ENCODE measurements at places on chromosomes 7 and 10.

- no peak for DNase-seq
Observed at GRCh38 chr7:112129655-112130323, 76.4 kb downstream of the DOCK4 start.

- no peak for DNase-seq
Observed at GRCh38 chr7:7742223-7742622, 23.8 kb upstream of the RPA3 start.

DNA sequence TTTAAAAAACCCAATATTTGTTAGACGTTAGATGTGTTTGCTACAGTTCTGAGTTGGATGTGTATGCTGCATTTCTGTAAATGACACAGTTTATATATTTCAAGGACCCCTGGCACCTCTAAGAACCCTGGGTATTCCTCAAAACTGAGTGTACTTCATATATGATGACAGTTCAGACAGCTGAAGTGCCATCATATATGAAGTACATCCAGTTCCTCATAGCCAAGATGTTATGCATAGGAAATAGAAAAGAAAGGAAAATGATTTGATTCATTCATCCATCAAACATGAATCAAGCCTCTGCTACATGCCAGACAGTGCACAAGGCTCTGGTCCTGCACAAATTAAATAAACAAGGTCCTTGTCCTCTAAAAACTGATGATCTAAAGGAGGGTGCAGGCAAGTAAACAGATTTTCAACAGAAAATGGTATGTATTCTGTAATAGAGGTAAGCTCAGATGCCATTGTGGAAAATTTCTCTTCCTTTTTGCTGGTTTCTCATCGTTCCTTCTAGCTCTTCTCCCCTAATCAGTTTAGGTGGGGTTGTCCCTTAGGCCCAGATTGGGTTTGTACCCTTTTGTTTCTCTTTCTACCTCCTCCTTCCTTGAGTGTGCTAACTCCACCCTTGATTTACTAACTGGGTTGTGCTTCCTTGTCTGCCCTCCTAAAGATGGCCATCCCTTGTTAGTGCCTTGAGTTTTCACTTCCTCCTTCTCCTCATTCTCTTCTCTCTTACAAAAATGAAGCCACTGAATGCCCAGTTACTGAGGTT lies 25.3 kb upstream of the SMIM30 start:
- no peak for DNase-seq

GRCh38 chr7:116400522-116400921 lies 99.0 kb upstream of the CAV2 start:
- no peak for DNase-seq

DNA sequence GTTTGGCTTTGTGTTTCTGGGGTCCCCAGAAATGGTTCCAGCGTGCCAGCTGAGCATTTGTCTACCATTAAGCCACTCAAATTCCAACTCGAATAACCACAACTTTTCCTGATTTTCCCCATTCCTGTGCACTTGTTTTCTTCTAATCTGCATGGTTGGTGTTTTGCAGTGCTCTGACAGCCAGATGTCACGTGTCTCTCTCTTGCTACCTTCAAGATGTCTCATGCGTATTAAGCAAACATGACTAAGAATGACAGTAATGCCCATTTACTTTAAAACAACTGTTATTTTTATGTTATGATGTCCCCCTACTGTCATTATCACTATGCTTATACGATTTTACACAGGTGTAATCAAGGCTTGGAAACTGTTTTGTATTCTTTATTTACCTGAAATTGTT lies 35.2 kb upstream of the MXI1 start:
- no peak for DNase-seq

GRCh38 chr10:131737543-131738395 lies 163.0 kb upstream of the PPP2R2D start:
- DNase-seq, result no peak

DNA sequence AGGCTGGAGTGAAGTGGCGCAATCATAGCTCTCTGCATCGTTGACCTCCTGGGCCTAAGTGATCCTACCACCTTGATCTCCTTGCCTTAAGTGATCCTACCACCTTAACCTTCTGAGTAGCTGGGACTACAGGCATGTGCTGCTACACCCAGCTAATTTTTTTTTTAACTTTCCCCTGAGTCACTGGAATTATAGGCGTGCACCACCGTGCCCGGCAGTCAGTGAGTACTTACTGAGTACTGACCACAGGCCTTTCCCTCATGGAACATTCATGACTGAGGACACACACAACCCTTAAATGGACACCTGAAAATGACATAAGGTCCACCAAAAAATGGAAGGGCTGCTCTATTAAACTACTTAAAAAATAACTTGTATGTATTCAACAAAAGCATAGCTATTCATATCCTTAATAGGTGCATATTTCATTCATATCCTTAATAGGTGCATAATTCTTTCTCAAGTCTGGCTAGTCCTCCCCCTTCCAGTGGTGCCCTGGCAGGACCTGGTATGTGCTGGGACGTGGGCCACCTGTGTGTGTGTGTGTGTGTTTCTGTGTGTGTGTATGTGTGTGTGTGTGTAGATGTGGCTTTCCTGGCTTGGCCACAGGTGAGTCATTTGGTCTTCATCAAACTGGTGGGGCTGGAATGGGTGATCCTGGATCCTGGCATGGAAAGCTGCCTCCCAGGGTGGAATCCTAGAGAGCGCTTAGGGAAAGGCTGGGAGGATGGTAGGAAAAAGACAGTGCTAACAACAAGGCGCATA lies 3.5 kb downstream of the FAM180A start:
- no peak for DNase-seq

- no peak for DNase-seq
Observed at GRCh38 chr10:124627866-124628675, 116.1 kb downstream of the FAM53B start.

DNA sequence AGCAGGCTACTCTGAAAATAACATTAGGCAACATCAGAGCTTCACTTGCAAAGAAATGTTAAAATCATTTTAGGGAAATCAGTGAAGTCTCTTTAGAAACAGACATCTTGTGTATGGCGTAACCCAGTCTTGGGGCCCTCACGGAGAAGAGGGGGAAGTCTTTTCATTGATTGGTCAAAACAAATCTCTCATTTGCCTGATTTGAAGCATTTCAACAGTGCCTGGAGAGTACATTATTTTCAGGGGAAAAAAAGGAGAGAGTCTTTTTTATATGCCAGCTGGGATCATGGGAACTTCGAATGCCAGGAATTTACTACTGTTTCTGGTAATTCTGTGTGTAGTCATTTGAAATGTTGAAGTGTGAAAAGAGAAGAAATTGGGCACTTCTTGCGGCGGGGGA lies 471.4 kb downstream of the PLXDC2 start:
- DNase-seq, result no peak

DNA sequence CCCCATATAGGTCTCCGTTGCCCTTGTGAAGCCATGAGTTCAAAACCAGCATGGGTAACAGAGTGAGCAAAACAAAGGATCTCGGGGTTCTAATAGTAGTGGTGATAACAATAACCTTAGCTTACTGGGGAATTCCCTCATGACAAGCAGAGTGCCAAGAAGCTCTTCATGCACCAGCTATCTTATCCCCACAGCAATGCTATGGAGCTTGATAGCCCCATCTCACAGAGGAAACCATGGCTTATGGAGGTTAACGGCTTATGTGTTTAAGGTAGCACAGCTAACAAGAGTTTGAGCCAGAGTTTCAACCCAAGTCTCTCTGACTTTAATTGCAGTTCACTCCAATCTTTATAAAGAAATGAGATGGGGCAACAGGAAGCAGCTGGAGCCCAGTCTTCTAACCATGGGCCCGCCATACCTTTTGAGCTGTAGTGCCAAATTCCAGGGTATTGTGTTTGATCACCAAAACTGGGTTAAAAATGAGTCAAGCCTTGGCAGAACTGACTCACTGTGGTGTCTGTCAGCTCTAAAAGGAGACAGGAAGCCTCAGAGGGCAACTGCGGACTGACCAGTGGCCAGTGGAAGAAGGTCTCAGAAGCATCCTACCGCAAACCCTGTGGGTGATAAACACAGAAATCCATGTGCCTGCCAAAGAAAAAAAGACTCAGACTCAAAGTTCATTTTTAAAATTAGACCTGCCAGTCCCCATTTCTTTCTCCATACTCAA lies 16.5 kb upstream of the PLAU start:
- DNase-seq, result no peak

DNA sequence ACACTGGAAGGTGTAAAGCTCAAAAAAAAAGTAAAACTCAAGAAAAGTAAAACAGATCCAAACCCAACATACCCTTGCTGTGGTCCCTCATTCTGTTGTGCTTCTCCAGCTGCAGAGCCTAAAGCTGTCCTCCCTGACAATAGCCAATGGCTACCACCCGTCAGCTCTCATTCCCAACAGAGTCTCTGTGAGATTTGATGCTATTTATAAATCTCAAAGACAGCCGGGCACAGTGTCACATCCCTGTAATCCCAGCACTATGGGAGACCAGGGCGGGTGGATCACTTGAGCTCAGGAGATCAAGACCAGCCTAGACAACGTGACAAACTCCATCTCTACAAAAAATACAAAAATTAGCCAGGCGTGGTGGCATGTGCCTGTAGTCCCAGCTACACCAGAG lies 116.0 kb downstream of the KMT2E start:
- DNase-seq, result no peak

DNA sequence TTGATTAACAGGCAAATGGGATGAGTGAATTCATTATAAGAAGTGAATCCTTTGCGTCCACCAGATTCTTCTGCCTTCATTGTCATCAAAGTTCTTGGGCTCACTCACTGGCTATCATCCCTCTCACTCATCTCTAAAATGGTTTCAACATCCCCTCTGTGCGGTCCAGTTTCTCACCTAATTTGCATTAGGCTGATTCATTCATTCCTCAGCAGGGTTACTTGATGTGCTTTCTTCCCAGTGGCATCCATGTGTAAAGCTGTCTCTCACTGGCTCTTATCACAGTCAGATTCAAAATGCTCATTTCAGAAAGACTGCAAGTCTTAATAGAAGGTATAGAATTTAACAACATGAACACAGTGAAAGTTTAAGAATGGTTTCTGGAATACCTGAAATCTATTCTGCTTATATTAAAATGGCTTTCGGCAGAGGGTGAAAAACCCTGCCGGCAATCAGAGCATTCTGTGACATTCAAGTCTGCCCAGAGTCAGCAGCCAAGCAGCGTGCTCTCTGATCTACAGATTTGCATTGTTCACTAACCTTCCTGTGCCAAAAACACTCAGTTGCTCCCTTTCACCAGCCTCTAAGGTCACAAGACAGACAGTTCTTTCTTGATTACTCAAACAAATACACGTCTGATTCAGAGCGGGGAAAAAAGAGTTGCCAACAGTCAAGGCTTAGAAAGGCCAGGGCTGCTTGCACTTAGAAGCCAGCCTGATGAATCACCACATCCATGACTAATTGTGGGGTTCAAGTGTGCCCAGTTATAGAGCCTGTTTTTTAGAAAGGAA lies 106.7 kb downstream of the TES start:
- DNase-seq, result no peak

DNA sequence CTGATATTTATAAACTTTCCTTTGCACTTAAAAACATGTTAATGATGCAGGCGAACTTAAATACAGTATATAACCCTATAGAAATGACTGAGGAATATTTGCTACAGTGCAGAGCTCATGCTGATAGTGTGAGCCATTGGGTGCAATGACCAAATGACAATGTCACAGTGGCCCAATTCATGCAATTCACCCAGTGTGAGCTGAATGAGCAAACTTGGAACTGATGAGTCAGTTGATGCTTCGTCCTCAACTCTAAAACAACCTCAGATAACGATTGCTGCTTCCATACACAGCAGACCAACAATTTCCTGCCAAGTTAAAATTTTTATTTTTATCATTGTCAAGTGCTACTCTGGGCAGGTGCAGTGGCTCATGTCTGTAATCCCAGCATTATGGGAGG lies 12.1 kb upstream of the ZC3HAV1L start:
- DNase-seq, result no peak

GRCh38 chr10:79380946-79381721 lies 33.9 kb downstream of the PPIF start:
- no peak for DNase-seq

DNA sequence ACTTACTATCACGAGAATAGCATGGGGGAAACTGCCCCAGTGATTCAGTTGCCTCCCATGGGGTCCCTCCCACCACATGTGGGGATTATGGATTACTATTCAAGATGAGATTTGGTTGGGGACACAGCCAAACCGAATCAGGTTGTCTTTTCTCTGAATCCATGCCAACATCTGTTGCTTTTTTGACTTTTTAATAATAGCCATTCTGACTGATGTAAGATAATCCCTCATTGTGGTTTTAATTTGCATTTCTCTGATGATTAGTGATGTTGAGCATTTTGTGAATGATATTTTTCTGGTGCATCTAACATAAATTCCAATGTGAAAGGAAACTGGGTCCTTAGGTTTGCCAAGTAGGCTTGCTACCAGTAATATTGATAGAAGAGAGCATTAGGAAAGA lies 69.0 kb upstream of the ARHGAP21 start:
- DNase-seq, result no peak

GRCh38 chr7:134612197-134612596 lies 34.5 kb upstream of the BPGM start:
- DNase-seq, result no peak

- DNase-seq, result no peak
Observed at GRCh38 chr10:132783165-132783939, 2.6 kb downstream of the NKX6-2 start.

GRCh38 chr7:24313777-24314176 lies 29.8 kb downstream of the NPY start:
- DNase-seq, result no peak

DNA sequence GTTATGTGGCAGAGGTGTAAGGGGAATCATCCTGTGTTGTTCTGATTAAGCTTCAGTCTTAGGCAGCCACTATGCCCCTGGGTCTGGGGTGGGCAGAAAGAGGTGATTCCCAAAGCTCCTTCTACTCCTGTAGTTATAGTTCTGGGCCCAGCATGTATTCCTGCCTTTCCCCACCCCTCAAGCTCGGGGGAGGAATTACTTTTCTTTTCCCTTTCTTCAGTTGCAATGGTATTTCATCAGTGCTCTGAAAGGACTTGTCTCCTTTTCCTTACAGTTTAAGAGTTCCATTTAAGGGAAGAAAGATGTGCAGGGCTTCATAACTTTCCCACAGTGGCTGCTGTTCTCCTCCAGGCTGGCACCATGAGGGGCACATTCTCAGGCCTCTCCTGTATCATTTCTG lies 94.2 kb downstream of the MTPAP start:
- no peak for DNase-seq

- DNase-seq, result no peak
Observed at GRCh38 chr7:21886396-21886795, 59.3 kb downstream of the CDCA7L start.

DNA sequence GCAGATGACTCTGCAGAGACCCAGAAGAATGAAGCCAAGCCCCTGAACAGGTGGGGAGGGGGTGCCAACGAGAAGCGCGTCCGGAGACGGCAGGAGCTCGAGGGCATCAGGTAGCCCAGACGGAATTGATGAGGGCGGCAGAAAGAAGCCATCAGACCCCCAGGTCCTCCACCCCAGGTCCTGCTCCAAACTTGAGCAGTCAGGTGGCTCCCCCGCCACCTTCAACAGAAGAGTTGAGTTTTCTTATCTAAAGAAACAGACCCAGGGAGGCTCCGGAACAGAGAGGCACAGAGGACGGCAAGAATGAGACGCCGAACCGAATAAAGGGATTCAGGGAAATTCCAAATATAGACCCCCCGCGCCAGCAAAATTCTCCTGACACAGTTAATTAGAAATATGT lies 22.2 kb downstream of the RGS10 start:
- DNase-seq, result no peak

- DNase-seq, result no peak
Observed at GRCh38 chr7:40057292-40057691, 77.1 kb downstream of the MPLKIP start.
